ENCODE measurements at places on chromosomes 16 and 17. TPM values are rescaled to one million over a fixed set of nuclear protein-coding genes. Genes with fewer than 3 reads are reported as not detected.

Gene ZNF319
- total RNA-seq = 2.4 TPM

Gene RCVRN
- not detected for total RNA-seq

Gene HLF
- not detected for total RNA-seq

Gene ZNF629
- total RNA-seq = 5.2 TPM

Gene CD300E
- total RNA-seq = not detected

Gene RFWD3
- 16.7 TPM for total RNA-seq

Gene RAB40B
- total RNA-seq = 3.2 TPM

Gene NCBP3
- 11.5 TPM for total RNA-seq

Gene THUMPD1
- total RNA-seq = 68.1 TPM

Gene ZFPM1
- 0.65 TPM for total RNA-seq

Gene DNAAF8
- total RNA-seq = 0.40 TPM

Gene PLCG2
- 8.5 TPM for total RNA-seq

Gene CTRB2
- not detected for total RNA-seq

Gene CORO6
- total RNA-seq = 0.87 TPM

Gene HOXB8
- not detected for total RNA-seq

- DNase-seq = no peak
Observed at GRCh38 chr16:89765292-89765830, 44.0 kb downstream of the ZNF276 start.

- DNase-seq = no peak
Observed at GRCh38 chr16:13099822-13100221, 198.4 kb downstream of the SHISA9 start.

DNA sequence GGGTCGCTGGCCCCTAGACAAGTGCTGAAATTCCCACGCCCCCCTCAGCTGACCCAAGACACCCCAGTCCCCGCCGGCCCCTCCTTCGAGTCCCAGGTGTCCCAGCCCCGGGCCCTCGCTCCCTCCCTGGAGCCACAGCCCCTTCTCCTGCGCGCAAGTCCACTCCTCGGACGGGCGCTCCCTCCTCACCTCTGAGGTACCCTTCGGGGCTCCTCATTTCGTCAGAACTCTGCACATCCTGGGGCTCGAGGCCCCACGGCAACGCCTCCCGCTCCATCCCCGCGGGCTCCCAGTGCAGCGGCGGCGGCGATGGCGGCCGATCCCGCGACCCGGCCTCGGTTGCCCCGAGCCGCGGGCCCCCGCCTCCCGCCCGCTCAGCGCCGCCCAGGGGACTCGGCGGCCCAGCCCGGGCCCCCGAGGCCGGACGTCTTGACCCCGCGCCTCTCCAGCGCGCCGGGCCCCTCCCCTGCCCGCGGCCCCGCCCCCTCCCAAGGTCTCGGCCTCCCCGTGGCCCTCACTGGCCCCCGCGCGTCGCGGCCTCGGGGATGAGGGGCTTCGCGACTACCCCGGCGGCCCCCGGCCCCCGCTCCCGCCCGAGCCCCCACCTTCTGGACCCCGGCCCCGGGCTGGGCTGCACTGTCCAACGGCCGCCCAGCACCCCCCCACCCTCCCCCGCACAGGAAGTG lies at the start of gene ZNF768:
ZNF768 (minus strand) TSS at position 430 of the 686 bp plus-strand sequence; CDS start at position 277, 153 bp downstream.
- DNase-seq = peak; percentile 30

DNA sequence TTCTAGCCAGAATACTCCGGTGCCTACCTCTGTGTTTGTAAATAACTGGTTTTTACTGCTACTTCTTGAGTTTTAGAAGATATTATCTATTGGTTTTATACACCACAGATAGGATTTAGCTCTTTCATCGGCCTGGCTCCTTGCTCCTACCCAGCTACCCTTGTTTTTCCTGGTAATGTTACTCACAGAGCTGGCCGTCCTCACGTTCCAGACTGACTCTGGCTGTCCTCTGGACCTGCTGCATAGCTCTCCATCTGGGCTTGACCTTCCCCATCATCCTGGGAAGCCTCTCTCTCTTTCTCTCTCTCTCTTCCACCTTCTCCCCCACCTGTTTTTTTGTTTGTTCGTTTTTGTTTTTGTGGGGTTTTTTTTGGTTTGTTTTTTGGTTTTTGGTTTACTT lies 51.5 kb downstream of the MPRIP start:
- DNase-seq = no peak

DNA sequence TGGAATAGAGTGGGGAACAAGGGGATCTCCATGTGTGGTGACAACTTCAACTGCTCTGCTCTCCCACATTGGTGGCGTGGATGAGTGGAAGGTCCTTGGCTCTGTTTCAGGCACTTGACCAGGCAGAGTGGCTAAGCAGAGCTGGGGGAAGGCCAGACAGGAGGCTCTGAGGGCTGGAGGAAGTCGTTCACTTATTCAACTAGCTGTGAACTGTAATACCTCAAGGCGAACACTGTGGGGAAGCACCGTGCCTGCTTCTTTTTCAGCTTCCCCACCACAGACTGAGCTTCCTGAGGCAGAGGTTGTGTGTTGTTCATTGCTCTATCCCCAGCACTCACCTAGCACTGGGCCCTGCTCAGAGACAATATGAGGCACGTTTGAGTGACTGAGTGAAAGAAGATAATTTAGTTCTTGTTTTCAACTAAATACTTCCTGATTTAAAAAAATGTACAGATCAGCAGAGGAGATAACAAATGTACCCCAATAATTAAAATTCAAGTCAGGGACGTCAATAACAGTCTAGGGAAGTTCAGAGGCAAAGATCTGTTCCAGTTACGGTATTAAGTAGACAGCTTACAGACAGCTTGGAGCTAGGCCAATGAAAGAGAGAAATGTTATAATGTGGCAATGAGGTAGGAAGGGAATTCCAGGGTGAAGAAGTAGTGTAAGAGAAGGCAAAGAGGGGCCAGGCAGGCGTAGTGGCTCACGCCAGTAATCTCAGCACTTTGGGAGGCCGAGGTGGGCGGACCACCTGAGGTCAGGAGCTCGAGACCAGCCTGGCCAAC lies 34.7 kb downstream of the MYO18A start:
- DNase-seq = peak; percentile 88

DNA sequence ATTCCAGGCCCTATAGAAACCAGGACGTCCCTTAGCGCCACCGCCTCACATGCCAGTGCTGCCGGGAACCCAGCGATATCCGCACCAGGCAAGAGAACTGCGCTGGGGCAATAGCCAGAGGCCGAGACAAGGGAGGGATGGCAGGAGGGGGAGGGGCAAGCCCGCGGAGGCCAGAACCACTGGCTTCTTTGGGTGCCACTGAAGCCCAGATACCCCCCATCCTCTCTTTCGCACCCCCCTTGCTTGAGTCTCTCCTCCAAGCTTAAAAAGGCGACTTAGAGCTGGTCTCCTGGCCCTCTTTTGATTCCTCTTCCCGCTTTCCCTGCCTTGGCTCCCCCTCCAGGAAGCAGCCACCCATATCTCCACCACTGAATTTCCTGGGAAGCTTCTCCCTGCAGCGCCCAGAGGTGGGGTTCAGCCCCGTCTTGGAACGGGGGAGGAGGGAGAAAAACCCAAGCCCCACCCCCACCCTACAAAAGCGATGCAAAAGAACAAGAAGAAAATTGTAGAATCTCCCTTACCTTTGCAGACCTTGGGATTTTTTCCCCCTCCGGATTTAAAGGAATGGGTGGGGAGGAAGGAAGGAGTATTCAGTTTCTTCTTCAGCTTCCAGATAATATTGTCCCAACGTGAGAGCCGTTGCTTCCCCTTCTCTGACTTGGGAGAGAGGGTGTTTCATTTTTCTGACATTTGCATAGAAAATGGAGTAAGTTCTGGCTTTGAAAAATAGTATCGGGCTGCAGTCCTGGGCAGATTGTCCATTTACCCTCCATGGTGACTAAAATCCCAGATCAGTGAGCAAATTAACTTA lies 622 bp downstream of the HOXB6 start:
- no peak for DNase-seq

- DNase-seq = no peak
Observed at GRCh38 chr17:19750020-19750572, 2.0 kb upstream of the ALDH3A1 start.

- DNase-seq = no peak
Observed at GRCh38 chr16:28100810-28101532, 37.5 kb upstream of the GSG1L start.

DNA sequence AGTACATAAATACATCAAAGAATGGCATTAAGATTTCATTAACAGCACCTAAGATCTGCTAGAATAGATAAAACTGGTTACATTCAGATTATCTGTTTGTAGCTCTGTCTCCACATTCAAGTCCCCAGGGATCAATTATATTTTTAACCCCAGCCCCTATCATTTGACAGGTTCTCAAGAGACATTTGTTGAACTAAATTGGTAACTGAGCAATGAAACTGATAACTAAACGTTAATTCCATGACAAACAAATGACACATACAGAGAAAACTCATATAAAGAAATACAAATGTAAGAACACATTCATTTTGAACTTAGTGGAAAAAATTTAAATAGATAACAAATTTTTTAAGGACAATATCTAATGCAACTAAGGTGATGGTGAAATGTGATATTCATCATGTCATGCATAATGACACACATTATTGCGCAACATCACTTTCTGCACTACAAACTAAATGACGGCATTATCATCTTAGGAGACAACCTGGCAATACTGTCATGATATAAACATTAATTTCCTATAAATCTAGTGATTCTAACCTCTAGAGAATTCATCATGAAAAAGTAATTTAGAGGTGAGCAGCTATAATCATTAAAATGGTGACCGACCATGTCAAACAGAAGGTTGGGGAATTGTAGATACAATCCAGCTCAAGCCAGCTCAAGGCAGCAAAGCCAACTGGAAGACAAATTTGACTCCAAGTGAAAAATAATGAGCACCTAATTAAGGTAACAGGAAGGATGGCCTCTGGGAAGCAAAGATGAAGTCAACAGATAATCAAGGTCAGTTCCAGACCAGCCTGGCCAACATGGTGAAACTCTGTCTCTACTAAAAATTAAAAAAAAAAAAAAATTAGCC lies 9.5 kb downstream of the ARHGAP17 start:
- DNase-seq = no peak

DNA sequence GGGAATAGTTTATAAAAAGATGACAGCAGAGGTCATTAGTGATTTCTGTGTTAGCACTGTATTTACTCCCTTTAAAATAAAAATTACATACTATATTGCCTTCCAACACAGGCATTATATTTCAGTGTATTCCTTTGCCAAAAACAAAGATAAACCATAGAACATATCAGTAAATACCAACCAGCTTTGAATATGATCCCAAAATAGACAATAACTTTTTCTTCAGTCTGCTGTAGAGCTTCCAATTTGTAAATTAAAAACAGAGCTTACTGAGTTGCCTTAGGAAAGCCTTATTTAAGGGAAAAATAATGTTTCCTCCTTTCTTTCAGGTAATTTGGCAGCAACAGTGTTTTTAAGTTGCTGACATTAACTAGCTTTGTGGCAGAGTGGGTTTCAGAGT lies 352.1 kb upstream of the TBX2 start:
- no peak for DNase-seq

GRCh38 chr17:8662973-8663372 lies 32.4 kb upstream of the MYH10 start:
- DNase-seq = no peak

GRCh38 chr16:11601425-11601824 lies 14.7 kb upstream of the LITAF start:
- DNase-seq = no peak
